ENCODE measurements at places on chromosomes 7 and 10. TPM values are rescaled to one million over a fixed set of nuclear protein-coding genes. Genes with fewer than 3 reads are reported as not detected.

CEP55 gene
- 0.12 TPM for polyA plus RNA-seq

- no peak for DNase-seq
These were observed 11.6 kb upstream of the MNX1 start for GRCh38 chr7:157021871-157022680.

GRCh38 chr10:103127241-103127640 is 65.8 kb downstream of the NT5C2 start:
- no peak for DNase-seq

DNA sequence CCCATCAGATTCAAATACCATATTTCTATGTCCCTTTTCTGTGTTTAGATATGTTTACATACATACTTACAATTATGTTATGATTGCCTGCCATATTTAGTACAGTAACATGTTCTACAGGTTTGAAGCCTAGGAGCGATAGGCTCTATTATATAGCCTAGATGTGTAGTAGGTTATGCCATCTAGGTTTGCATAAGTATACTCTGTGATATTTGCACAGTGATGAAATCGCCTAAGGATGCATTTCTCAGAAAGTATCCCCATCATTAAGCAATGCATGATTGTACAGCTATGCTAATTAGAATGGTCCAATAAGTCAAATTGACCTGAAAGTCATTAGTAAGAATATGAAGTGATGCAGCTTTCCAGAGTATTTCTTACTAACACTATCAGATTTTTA is 1171.7 kb upstream of the LRRTM3 start:
- no peak for DNase-seq

GRCh38 chr10:86176850-86177536 is 189.6 kb downstream of the GRID1 start:
- no peak for DNase-seq

All from B cell (primary cell).